Spleen (tissue), 13 donors: ENCODE measurements at places on chromosomes 12 and 14.

GRCh38 chr14:80211153-80212022 lies at the start of gene DIO2:
Gene DIO2, minus strand, starts transcription at chr14:80211504. Its CDS starts 32 bp downstream, at chr14:80211472.
- DNase-seq = no peak
- peak within 1 kb of the TSS; percentile 7 for H3K4me3 ChIP-seq
- no peaks in the 10 kb centered on the region for H3K4me1 ChIP-seq
- H3K27me3 ChIP-seq = peaks cover 8% of the 10 kb centered on the region
- H3K27ac ChIP-seq = no peak within 1 kb of the TSS

DNA sequence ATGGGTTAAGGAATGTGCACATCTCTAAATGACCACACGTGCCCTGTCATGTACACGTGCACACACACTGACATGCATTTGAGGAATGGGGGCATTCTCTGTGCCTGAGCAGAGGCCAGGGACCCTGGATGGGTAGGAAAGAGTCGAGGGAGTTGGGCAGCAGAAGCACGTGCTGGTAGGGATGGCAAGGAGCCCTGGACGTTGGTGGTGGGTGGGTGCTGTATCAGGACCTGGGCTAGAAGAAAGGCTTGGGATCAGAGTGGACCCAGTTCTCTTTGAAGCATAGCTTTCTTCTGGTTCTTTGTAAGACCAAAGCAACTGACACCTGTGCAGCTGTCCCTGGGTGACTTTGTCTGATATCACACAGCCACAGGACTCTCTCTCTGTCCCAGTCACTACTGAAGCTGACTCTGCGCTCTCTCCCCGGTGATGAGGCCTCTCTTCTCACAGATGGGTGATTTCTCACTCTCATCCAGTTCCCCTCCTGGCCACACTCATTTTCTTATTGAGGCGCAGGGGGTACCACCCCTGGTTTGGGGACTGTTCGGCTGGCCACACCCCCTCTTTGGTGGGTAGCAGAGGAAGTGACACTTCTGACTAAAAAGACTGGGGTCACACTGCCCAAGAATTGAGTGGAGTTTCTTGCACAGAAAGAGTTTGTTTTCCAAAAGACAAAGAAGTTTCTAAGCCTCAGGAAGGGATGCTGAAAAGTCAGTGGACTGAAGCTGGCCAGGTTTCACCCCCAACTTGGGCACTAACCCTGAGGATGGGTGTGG lies 171.7 kb upstream of the RTL1 start:
- H3K27ac ChIP-seq = no peak overlapping the region
- H3K27me3 ChIP-seq = peaks cover 20% of the 10 kb centered on the region
- no peaks in the 10 kb centered on the region for H3K36me3 ChIP-seq
- no peak for DNase-seq
- no peak overlapping the region for H3K4me3 ChIP-seq

- H3K27me3 ChIP-seq = no peaks in the 10 kb centered on the region
- H3K4me3 ChIP-seq = no peak overlapping the region
- no peak for DNase-seq
- no peak overlapping the region for H3K27ac ChIP-seq
Measured at GRCh38 chr14:92546347-92547053, 32.9 kb downstream of the RIN3 start.

DNA sequence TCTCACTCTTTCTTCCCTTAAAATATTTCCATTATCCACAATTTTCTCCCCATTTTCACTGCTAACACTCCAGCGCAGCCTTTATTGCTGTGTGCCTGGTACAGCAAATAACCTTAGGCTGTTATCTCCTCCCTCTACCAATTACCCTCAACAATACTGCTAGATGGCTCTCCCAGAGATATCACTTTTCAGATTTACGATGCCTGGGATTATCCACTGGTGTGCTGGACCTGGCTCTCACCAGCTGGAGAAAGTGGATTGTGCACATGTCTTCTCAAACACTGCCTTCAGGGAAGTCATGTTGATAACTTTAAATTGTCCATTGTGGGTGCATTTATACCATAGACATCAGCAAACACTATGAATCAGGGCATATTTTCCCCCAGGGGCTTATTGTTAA lies 101.9 kb upstream of the ADAMTS20 start:
- H3K27me3 ChIP-seq = no peaks in the 10 kb centered on the region
- H3K27ac ChIP-seq = no peak overlapping the region
- H3K4me3 ChIP-seq = no peak overlapping the region
- DNase-seq = no peak

DNA sequence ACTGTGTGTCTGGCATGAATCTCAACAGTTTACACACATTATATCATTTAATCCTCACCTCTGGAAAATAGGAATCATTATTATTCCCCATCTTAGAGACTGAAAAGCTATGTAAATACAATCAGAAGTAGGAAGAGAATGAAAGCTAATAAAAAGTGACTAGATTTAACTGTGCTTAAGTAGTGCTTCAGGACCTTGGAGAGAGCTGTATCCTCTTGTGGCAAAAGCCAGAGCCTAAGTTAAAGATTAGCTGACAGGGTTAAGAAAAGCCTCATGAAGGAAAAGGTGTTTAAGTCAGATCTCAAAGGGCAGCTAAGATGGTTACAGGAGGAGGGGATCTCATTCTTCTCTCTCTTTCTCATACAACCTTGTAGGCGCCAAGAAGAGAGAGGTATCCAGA lies 65.3 kb upstream of the TMEM233 start:
- no peaks in the 10 kb centered on the region for H3K27me3 ChIP-seq
- H3K36me3 ChIP-seq = no peaks in the 10 kb centered on the region
- H3K27ac ChIP-seq = no peak overlapping the region
- no peak for DNase-seq
- no peak overlapping the region for H3K4me3 ChIP-seq

GRCh38 chr14:100128688-100129087 lies 30.8 kb downstream of the DEGS2 start:
- DNase-seq = no peak
- H3K4me3 ChIP-seq = no peak overlapping the region
- H3K36me3 ChIP-seq = no peaks in the 10 kb centered on the region
- H3K27ac ChIP-seq = no peak overlapping the region
- H3K4me1 ChIP-seq = no peaks in the 10 kb centered on the region
- H3K27me3 ChIP-seq = no peaks in the 10 kb centered on the region

- H3K27me3 ChIP-seq = no peaks in the 10 kb centered on the region
- no peak overlapping the region for H3K4me3 ChIP-seq
- no peak for DNase-seq
- H3K4me1 ChIP-seq = no peaks in the 10 kb centered on the region
- H3K36me3 ChIP-seq = no peaks in the 10 kb centered on the region
Measured at GRCh38 chr14:89922031-89922907, 32.3 kb downstream of the EFCAB11 start.

- H3K4me3 ChIP-seq = no peak overlapping the region
- DNase-seq = no peak
- H3K27me3 ChIP-seq = no peaks in the 10 kb centered on the region
- H3K36me3 ChIP-seq = no peaks in the 10 kb centered on the region
- H3K27ac ChIP-seq = no peak overlapping the region
Measured at GRCh38 chr14:76742966-76743365, 18.3 kb upstream of the VASH1 start.

DNA sequence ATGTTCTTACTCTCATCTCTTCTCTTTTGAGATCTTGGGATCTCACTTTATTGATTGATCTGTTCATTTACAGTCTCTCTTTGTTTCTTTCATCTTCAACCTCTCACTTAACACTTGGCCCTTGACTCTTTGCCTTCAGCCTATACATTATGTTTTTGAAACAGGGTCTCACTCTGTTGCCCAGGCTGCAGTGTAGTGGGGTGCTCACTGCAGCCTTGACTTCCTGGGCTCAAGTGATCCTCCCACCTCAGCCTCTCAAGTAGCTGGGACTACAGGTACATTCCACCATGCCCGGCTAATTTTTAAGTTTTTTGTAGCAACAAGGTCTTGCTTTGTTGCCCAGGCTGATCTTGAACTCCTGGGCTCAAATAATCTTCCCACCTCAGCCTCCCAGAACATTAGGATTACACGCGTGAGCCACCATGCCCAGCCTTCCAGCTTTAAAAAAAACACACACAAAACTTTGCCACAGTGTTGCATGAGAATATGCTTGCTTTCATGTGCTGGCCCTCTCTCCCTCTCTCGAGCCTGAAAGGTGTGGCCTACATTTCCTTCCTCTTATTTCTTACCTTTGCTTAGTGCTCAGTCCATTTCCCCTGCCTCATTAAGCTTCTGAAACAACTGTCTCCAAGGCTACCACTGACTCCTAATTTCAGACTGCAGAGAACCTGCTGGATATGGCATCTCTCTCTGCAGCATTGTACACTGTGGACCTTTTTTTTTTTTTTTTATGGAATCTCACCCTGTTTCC lies 9.9 kb downstream of the DIP2B start:
- H3K27me3 ChIP-seq = no peaks in the 10 kb centered on the region
- peak overlapping the region; percentile 91 for H3K27ac ChIP-seq
- no peaks in the 10 kb centered on the region for H3K36me3 ChIP-seq
- no peak overlapping the region for H3K4me3 ChIP-seq

GRCh38 chr12:119319638-119320037 lies 14.9 kb upstream of the CCDC60 start:
- no peaks in the 10 kb centered on the region for H3K36me3 ChIP-seq
- no peaks in the 10 kb centered on the region for H3K4me1 ChIP-seq
- no peak overlapping the region for H3K4me3 ChIP-seq
- DNase-seq = no peak
- no peaks in the 10 kb centered on the region for H3K27me3 ChIP-seq
- H3K27ac ChIP-seq = no peak overlapping the region

GRCh38 chr14:100584056-100585031 lies 2.9 kb downstream of the BEGAIN start:
- peak; percentile 56 for DNase-seq
- H3K4me1 ChIP-seq = peaks cover 19% of the 10 kb centered on the region
- no peak overlapping the region for H3K27ac ChIP-seq
- no peaks in the 10 kb centered on the region for H3K36me3 ChIP-seq

GRCh38 chr12:86711731-86712130 lies 455.5 kb upstream of the MGAT4C start:
- H3K27ac ChIP-seq = no peak overlapping the region
- no peak for DNase-seq
- H3K4me1 ChIP-seq = no peaks in the 10 kb centered on the region
- H3K36me3 ChIP-seq = no peaks in the 10 kb centered on the region

DNA sequence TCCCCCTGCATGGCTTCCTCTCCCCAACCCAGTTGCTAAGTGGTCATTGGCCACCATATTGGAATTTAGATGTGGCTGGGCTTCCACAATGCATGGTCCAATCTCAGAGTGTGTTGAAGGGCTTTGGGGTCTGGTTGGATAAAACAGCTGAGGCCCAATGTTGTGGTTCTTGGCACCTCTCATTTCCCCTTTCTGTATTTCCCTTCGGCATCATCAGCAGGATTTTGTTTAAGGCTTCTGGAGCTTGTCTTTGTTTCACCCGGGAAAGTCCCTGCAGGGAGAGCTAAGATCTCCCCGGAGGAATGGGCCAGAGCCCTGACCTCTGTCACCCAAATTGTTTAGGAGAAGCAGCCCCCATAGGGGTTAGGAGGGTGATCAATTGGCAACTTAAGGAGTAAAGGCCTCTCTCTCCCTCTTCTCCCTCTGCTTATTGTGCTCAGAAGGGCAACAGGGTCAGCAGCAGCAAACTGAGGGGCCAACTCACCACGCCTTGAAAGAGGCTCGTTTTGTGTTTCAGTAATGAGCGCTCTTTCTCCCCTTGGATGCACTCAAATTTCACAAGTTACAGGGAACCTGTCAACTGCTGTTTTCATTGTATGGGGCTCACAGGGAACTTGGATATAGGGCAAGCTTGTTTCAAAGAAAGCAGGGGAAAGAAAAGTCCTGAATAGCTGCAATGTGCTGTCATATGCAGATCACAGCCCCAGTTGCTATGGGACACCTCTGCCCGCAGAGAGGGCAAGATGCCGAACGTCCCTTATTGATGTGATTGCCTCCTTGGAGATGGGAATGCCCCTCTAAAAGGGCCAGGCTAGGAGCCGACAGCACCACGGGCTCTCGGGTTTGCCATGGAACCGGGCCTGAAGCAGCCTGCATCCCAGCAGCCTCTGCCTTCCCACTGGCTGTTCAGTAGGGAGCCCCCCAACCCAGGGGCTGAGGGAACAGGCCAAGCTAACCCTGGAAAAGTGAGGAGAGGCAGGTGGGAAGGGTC lies 223.7 kb downstream of the ZFP36L1 start:
- peaks cover 34% of the 10 kb centered on the region for H3K4me1 ChIP-seq
- no peaks in the 10 kb centered on the region for H3K36me3 ChIP-seq
- no peak for DNase-seq
- no peak overlapping the region for H3K27ac ChIP-seq
- no peak overlapping the region for H3K4me3 ChIP-seq

- no peak overlapping the region for H3K4me3 ChIP-seq
- H3K27me3 ChIP-seq = no peaks in the 10 kb centered on the region
- no peak for DNase-seq
- peak overlapping the region; percentile 5 for H3K27ac ChIP-seq
Measured at GRCh38 chr12:124653169-124653931, 85.9 kb upstream of the NCOR2 start.

DNA sequence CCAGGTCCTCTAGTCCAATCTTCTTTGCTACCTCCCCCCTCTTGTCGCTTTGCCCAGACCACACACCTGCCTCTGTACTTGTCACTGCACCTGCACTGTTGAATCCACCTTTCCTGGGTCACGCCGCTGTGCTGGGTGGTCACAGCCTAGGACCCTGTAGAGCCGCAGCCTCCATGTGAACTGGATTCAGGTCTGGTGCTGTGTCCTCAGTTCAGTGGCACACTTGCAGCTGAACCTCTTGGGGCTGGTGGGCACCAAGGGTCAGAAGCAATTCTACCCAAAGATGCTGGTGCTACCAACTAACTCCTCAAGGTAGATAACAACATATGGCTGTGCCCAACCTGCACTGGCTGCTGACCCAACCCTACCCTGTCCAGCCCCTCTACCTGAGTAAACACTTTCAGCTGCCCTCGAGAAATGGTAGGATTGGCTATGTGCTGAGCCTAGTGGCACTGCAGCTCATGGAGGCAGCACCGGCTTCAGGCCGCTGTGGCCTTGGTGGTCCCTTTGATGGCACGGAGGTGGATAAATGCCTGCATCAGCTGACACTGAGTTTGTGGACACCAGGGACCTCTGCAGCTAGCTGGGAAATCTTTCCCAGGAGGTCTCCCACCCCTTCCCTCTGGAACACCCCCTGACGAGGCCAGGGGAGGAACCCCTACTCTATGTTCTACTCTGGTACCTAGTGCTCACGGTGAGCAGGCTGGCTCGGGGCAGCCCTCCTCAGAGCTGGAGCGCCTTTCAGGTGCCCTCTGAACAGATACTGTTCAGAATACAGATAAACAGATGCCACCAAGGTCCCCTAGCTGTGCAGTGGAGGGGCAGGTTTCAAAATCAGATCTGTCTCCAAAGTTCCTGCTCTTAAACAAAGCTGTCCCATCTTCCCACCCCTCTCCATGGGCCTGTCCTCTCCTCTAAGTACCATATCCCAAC lies 14.3 kb downstream of the AGAP2 start:
- peaks cover 67% of the 10 kb centered on the region for H3K36me3 ChIP-seq
- no peak overlapping the region for H3K4me3 ChIP-seq
- no peak overlapping the region for H3K27ac ChIP-seq
- H3K27me3 ChIP-seq = no peaks in the 10 kb centered on the region

- no peak overlapping the region for H3K4me3 ChIP-seq
- no peak for DNase-seq
Measured at GRCh38 chr12:123897221-123897620, 75.4 kb downstream of the CCDC92 start.
